Stimulated activated naive CD4-positive, alpha-beta T cell (primary cell): ENCODE measurements at places on chromosomes 6 and 20.

DNA sequence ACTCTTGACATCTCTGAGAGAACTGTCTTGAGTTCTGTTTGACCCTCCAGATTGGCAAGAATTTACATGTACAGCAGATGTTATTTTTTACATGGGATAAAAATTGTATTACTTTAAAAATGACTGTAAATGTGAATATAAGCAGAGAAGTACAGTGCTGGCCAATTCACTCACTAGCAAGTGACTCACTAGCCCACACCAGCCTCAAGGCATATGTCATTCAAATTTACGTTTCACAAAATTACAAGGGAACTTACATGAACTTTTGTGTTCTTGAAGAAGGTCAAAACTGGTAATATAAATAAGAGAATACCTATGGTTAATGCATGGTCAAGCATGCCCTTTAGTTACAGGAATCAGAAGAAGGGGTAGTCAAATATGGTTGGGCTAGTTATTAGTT lies 54.0 kb upstream of the HMGCLL1 start:
- no peak for DNase-seq

- no peak for DNase-seq
Measured at GRCh38 chr6:21780679-21781078, 187.1 kb downstream of the SOX4 start.

GRCh38 chr20:63162206-63162795 lies 53.6 kb downstream of the YTHDF1 start:
- no peak for DNase-seq

DNA sequence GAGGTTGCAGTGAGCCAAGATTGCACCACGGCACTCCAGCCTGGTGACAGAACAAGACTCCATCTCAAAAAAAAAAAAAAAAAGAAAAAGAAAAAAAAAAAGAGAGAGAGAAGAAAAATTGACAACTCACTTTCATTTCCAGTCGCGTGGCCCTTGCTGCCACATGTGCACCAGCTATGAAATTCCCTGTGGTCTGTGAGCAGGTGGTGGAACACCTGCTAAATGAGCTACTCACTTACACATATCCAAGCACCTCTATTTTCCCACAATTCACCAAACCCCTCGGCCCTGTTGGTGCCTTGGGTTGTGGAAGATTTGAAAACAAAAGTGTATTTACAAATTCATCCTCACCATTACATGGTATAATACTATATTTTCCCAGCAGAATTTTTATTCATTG lies 105.2 kb upstream of the ASF1A start:
- DNase-seq = no peak

DNA sequence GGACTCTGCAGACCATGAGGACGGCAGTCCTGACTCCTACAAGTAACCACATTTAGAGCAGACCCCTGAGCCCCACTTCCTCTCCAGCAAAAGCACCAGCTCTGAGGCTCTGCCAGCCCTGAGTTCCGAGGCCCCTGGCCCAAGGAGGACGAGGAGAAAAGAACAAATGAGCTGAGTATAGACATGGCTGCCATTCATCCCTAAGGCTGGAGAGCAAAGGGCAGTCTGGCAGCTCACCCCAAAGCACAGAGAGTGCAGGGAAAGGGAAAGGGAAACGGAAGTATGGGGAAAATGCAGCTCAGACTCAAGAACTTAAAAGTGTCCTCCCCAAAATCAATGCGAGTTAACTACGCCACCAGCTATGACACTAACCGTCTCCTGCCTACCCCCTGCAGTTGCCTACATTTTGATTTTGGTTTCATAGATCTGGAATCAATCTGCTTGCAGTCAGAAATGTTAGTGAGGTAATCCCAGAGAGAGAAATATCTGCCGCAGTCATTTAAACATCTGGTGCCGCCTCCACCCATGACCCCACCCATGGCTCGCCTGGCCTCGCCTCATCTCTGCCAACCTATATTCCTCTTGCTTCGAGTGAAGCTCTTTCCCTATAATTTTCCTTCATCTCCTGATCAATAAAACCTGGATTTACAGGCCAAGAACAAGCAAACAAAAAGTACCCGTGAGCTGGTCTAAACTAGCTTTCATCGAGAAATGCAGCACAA lies 49.6 kb upstream of the AFDN start:
- no peak for DNase-seq

DNA sequence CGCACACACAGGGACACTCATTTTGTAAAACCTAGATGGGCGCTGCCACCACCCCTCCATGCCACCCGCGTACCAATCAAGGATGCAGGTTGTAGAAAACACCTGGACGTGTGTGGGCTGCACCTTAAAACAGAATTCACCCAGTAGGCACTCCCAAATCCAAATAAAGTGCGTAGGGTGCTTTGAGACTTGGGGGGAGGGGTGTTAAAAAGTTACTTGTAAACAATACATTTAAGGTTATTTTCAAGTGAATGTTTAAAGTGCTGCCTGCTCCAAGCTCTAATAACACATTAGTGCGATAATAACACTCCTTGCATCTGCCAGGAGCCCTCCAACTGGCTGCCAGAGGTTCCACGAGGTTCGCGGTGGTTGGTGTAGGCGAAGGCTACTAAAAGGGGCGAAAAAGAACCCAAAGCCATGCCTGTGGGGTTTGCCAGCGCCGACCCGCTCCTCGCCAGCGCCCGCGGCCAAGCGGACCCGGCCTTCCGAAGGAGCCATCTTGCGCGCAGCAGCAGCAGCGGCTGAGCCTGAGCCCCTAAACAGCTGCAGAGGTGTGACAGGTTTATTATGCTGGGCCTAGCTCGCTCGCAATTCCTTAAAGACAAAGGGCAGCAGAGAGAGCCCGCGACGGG lies 11.5 kb downstream of the FOXC1 start:
- no peak for DNase-seq

DNA sequence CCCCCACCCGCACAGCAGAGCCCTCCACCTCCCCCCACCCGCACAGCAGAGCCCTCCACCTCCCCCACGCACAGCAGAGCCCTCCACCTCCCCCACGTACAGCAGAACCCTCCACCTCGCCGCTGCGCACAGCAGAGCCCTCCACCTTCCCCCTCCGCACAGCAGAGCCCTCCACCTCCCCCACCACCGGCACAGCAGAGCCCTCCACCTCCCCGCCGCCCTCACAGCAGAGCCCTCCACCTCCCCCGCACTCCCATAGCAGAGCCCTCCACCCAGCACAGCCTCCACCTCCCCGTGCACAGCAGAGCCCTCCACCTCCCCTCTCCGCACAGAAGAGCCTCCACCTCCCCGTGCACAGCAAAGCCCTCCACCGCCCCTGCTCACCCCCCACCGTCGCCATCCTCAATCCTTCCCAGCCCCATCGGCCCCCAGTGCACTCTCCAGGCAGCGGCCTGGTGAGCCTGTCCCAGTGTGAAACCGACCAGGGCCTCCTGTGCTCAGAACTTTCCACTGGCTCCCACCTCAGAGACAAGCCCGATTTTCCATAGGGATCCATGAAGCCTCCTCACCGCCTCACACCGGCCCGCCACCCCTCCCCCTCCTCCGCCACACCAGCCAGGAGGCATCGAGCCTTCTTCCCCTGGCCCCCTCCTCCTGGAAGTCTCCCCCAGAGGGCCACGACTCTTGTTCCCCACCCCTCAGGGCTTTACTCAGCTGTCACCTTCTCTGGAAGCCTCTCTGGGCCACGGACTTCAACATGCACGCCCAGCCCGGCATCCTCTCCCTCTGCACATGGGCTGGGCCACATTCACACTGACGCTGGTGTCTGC lies 347.1 kb downstream of the ZFAND3 start:
- no peak for DNase-seq

DNA sequence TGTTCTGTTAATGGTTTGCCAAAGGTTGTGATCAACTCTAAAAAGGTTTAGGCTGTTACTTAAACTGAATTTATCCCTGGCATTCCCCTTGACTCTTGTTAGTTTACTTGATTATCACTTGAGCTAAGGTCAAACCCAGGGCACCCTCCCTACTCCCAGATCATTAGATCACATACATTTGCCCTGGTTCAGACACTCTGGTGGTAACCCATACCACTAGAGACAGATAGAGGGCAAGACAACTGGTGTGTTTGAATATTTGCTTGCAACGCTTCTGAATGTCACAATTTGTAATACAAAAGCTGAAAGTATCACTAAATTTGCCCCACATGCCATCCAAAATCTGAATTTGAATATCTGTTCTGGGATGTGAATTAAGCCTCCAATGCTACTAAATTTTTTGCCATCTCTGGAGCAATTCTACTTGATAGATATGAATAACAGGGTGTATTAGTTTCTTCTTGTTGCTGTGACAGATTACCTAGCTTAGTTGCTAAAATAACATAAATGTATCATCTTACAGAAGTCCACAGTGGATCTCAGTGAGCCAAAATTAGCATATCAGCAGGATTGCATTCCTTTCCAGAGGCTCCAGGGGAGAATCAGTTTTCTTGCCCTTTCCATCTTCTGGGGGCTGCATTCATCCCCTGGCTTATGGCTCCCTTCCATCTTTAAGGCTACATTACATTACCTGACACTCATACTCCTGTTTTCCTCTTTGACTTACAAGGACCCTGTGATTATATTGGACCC lies 45.4 kb downstream of the FIG4 start:
- no peak for DNase-seq

DNA sequence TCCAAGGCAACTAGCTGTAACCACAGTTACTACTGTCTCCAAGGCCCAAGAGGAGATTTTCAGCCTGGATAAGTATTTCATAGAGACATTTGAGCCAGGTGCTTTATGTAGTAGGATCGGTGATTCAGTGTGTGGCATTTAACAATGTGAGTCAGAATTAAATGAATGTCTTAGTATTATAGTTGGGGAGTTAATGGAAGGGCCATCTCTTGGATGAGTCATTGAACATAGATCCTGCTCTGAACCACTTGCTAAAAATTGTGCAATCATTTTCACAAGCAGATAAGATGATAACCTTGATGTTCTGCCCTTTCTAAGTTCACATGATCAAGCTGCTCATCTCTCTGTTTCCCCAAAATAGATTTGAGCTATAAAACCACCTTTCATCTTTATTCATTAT lies 668.9 kb upstream of the CITED2 start:
- DNase-seq = no peak

- no peak for DNase-seq
Measured at GRCh38 chr20:48578397-48579098, 249.3 kb downstream of the PREX1 start.

GRCh38 chr20:32285621-32286371 lies 8.3 kb downstream of the KIF3B start:
- DNase-seq = no peak

- no peak for DNase-seq
Measured at GRCh38 chr6:128886706-128887105, 3.8 kb downstream of the LAMA2 start.

GRCh38 chr6:122347280-122347679 lies 52.2 kb upstream of the HSF2 start:
- no peak for DNase-seq

DNA sequence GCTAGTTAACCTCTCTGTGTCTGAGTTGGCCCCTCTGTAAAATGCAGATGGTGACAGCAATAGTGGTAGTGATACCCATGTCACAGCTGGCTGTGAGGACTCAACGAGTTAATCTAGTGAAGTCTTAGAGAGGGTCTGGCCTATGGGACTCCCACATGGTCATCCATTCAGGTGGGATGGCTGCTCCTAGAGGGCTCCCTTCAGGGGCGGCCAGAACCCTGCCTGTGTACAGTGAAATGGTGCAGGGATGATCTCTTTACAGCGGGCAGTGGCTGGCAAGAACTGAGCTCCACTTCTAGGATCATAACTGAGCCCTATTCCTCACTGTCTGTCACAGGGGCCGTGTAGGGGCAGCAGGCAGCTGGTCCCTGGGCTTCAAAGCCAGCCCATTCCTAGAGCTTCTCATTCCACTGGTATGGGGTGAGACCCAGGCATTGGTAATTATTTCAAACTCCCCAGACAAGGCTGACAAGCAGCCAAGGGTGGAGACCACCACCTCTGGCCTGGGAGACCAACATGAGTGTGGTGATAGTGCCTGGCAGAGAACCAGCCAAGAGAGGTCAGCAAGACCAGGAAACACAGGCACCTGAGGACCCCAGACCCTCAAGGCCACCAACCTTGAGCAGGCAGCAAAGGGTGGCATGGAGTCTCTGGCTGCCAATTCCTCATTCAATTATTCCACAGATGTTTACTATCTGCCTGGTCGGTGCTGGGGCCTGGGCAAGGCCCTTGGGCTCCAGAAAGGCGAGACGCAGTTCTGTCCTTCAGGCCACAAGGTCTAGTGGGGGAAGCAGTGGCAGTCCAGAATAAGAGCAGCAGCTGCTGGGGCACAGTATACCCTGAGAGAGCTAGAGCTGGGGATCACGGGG lies 103.4 kb downstream of the MRPL14 start:
- no peak for DNase-seq

DNA sequence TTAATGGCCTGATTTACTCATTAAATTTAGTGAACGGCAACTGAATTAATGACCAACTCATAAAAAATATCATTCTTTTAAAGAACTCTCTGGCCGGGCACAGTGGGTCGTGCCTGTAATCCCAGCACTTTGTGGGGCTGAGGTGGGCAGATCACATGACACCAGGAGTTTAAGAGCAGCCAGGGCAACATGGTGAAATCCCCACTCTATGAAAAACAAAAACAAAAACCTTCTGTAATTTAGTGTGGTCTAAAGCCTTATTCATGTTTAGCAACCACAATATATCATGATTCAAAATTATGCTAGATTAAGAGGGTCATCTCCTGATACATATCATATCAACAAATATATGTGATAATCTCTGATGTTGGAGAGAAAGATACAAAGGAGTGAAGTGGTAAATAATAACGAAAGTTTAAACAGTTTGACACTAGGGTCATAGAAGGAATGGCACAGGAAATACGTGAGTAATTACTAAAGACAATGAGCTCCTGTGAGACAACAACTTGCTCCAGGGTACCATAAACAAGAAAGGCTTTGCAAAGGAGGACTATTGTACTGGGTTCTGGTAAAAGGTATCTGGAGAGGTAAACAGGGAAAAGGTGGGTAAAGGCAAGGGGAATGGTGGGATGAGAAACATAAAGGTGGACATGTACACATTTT lies 5.7 kb downstream of the ELOVL4 start:
- DNase-seq = no peak

DNA sequence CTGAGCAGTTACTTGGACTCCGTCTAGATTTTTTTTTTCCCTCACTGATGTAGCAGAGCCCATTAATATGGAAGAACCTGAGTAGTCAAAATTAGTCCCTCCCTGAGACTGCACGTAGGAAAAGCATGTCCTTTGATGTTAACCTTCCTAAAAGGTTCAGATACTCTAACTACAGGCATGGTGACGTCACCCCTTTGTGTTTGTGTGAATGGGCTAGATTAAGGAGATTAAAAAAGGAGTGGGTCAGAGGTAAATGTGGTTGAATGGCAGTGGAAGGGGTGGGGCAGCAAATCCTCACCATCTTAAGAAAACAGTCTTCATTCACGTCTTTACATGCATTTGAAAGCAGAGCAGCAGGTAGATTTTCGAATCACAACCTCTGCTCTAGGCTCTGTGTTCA lies 521.1 kb downstream of the TFAP2B start:
- no peak for DNase-seq

- no peak for DNase-seq
Measured at GRCh38 chr20:2754424-2754823, 46.0 kb downstream of the CPXM1 start.

DNA sequence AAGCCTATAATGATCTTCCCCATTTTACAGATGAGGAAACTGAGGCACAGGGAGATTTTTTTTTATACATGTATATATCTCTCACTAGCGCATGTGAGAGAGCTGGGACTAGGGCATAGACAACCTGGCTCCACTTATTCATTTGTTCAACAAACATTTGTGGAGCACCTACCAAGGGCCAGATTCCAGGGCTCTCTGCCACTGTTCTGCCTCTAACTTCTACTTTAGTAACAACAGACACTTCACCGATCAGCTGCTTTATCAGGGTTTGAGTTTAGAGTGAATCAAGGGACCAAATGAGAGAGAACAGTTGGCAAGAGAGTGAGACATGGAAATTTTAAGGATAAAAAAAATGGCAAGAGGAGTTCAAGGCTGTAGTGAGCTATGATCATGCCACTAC lies 7.4 kb downstream of the ADAT2 start:
- DNase-seq = no peak

GRCh38 chr6:167565388-167565787 lies 240.5 kb downstream of the TTLL2 start:
- no peak for DNase-seq
